ENCODE measurements at places on chromosomes 1 and 21.

- DNase-seq = no peak
Measured at GRCh38 chr21:41112740-41113692, 54.9 kb upstream of the BACE2 start.

- no peak for DNase-seq
Measured at GRCh38 chr1:202616355-202616915, 93.8 kb downstream of the SYT2 start.

GRCh38 chr1:218847089-218847768 lies 326.4 kb upstream of the LYPLAL1 start:
- DNase-seq = no peak

DNA sequence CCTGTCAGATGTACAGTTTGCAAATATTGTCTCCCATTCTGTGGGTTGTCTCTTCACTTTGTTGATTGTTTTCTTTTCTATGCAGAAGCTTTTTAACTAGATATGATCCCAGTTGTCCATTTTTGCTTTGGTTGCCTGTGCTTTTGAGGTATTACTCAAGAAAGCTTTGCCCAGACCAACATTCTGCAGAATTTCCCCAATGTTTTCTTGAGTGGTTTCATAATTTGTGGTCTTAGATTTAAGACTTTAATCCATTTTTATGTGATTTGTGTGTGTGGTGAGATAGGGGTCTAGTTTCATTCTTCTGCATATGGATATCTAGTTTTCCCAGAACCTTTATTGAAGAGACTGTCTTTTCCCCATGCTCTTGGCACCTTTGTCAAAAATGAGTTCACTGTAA lies 116.9 kb downstream of the DUSP10 start:
- no peak for DNase-seq

GRCh38 chr1:111032295-111032897 lies 68.7 kb upstream of the LRIF1 start:
- DNase-seq = no peak

- no peak for DNase-seq
Measured at GRCh38 chr1:56034847-56035481, 544.4 kb downstream of the PLPP3 start.

- DNase-seq = no peak
Measured at GRCh38 chr1:98681812-98682211, 20.3 kb downstream of the SNX7 start.

DNA sequence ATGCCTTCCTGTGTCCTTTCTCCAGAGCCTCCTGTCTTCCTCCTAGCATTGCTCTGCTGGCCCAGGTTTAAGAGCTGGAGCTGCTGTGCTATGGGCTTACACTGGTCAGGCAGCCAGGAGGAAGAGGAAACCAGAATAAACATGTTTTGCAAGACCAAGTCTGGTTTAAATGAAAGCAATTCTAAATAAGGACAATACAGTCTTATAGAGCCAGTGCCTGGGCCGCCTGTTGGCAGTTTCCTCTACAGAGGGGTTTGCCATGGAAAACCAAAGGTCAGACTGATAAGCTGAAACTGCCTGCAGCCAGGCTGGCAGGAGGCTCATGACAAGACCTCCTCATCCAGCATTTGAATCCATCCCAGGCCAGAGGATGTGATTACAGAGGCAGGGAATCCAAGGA lies 92.9 kb upstream of the FGGY start:
- no peak for DNase-seq

DNA sequence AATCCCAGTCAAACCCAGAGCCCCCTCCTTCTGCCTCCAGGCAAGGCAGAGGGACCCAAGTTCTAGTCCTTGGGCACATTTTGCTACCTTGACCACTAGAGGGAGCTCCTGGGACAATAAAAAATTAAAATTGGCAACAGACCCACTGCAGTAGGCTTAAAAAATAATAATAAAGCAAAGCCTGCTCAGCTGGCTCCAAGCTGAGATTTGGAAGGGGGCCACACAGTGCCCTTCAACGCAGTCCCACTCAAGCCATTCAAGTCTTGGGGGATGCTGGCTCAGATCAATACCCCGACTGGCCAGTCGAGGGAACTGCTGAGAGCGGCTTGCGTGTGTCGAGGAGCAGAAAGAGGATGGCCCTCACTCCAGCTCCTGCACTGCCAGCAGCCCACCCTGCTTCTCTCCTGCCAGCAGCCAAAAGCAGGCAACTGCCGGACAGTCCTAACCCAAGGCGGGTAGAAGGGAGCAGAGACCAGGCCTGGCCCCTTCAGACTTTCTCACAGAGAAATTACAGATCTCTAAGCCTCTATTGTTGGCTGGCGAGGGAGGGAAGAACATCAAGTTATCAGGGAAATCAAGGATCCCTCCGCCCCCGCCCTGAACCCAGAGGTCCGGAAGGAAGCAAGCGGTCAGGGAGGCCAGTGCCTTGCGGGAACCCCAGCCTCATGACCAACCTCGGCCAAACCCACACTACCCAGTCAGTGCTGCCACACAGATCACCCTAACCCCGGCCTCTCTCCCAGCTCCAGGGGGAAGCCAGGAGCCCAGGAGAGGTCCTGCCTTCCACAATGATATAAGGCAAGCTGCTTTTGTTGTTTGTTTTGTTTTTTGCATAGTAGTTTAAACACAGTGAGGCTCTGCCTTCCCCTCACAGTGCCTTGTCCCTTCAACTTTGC lies 4.9 kb upstream of the ALDH4A1 start:
- DNase-seq = no peak

GRCh38 chr1:116224561-116224960 lies 113.4 kb downstream of the MAB21L3 start:
- DNase-seq = no peak

DNA sequence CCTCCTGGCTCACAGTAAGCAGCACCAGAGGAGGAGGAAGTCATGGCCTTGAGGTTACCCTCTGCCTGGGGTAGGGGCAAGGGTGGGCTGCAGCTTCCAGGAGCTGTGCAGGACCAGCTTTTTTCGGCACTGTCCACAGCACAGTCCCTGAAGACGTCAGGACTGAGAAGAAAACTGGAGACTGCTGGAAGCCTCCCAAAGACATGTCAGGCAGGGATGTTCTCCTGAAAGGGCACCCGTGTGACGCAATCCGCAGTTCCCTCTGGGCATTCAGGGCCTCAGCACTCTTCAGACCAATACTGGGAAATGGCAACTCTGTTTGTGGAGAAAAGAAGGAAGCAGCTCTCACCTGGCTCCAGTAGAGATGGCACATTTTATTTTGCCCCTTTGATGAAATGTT lies 64.8 kb upstream of the TENT5C start:
- DNase-seq = no peak

- no peak for DNase-seq
Measured at GRCh38 chr1:33361532-33362235, 40.8 kb upstream of the A3GALT2 start.

DNA sequence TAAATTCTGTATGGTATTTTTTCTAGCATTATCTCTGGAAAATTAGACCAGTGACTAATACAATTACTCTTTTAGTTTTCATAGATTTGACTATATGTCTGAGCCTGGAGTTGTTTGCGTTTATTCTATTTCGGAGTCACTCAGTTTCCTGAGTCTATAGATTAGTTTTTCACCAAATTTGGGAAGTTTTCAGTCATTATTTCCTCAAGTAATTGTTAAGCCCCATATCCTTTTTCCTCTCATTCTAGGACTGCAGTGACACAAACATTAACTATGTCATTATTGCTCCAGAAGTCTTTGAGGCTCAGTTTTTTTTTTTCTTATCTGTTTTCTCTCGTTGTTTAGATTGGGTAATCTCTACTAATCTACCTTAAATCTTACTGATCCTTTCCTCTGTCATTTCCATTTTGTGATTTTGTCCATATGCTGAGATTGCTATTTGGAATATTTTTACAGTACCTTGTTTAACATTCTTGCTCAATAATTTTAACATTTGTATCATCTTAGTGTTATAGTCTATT lies 886.2 kb downstream of the LTN1 start:
- no peak for DNase-seq

- DNase-seq = no peak
Measured at GRCh38 chr1:119327450-119328155, 41.0 kb upstream of the HAO2 start.

- DNase-seq = no peak
Measured at GRCh38 chr1:156497078-156497742, 3.4 kb downstream of the MEF2D start.

GRCh38 chr21:33859373-33860102 lies 56.1 kb downstream of the ATP5PO start:
- DNase-seq = no peak

- DNase-seq = no peak
Measured at GRCh38 chr1:1123581-1124507, 8.0 kb upstream of the C1orf159 start.

GRCh38 chr1:201400852-201401230 lies 1.7 kb upstream of the LAD1 start:
- no peak for DNase-seq

- DNase-seq = no peak
Measured at GRCh38 chr1:11598461-11598860, 55.8 kb downstream of the FBXO2 start.

DNA sequence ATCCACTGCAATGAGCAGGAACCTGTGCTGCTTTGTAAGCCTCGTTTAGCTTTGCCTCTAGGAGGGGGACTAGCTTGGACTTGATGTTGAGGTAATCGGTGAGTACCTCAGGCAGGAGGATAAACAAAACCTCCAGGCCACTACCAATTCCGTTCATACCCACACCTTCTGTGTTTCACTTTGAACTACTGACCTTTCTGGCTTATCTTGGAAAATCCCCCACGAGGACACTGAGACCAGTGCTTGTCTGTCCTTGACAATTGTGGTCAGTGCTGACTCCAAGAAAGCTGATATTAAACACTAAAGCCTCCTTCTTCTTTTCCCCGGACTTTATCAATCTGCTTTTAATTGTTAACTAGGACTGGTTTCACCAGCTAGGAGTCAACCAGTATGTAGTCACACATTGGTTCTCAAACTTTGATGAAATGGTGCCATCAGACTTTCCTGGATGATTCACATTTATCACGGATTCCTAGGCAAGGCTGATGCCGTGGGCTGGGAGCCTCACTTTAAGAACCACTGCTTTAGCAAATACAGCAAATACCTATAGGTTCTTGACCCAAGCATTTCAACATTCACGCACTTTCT lies 52.7 kb downstream of the TGFB2 start:
- DNase-seq = no peak

DNA sequence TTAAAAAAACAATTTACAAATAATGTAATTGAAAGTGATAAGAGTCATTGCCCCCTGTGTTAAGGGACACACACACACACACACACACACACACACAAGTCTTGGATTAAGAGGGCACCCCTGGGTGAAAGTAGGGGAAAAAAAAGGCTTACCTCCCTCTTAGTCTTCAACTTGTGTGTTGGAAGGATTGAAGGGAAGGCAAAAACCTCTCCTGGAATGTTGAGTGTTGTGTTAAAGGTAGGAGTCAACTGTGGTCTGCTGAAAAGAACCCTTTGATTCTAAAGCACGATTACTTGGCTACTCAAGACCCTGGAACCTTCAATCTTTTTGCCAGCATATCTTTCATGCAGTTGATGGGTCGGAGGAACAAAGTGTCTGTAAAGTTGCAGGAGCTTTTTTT lies 6.4 kb downstream of the PBX1 start:
- no peak for DNase-seq

DNA sequence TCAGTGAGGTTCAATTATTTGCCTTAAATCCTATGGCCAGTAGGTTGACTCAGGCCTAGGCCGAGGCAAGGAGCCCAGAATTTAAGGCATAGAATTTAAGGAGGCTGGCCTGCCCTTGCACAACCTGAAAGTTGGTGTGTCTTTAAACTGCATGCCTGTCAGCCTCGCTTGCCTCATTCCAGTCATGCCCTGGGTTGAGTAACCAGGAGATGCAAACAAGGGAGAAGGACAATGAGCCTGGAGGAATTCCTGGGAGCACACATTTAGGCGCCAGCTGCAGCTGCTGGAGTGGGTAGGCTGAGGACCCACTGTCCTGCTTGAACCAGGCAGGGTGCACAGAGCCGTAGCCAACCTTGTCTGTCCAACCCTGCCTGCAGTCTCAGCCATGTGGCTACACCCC lies 11.7 kb downstream of the CD2 start:
- DNase-seq = no peak

GRCh38 chr21:44972821-44973220 lies 33.0 kb downstream of the SLX9 start:
- DNase-seq = no peak

DNA sequence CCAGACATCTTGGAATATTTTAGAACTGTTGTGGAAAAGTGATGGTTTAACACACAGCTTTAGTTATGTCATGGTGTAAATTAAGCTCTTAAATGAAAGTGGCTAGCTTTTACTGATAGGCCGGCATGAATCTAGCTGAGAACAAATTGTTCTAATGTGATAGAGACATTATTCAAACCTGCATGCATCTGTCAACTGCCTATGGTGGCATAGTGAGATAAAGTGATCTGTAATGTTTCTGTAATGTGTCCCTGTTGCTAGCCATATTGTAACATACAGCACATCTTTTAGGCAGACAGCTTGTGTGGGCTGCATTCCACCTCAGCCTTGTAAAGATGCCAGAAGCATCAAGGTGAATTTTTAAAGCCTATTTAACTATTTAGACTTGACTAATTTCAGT lies 16.0 kb downstream of the LRIG2 start:
- DNase-seq = no peak

DNA sequence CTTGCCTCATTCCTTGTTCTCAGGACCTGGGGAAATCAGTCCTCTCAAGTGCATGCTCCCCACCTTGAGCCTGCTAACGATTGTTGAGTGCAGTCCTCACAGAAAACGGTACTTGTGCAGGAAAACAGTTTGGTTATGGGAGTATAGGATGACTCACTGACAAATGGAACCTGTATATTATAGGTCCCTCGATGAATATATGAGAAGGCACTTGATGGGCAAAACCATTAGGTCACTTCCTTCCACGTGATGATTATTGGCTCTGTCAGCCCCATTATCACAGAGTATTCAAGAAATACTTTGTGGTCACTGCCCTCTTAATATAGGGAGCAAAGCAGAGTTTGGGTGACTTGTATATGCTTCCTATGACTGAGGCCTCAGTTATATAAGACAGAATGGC lies 6.2 kb downstream of the CCDC17 start:
- DNase-seq = no peak

DNA sequence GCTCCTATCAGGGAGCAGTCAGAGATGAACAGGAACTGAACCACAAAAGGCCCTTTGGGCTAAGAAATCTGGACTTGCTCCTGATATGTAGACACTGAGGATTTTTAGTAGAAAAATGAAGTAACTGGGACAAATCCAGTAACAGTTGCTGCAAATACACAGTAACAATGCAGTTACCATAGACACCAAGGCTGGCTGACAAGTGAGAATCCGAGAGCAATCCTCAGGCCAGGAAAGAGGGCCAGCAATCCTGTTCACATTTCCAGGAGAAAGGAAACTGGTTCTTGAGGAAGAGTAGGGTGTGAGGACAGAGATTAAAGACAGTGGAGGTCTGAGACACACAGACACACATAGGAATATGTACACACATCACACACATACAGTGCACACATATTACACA lies 9.3 kb upstream of the LORICRIN start:
- DNase-seq = no peak

GRCh38 chr21:39184050-39184980 lies 1.1 kb upstream of the PSMG1 start:
- no peak for DNase-seq

GRCh38 chr1:224380003-224380402 lies 23.3 kb downstream of the CNIH4 start:
- no peak for DNase-seq

All from GM12891 (cell line).